Ureter (tissue), 1 donor: ENCODE measurements at places on chromosomes 4 and X. TPM values are rescaled to one million over a fixed set of nuclear protein-coding genes. Genes with fewer than 3 reads are reported as not detected.

DNA sequence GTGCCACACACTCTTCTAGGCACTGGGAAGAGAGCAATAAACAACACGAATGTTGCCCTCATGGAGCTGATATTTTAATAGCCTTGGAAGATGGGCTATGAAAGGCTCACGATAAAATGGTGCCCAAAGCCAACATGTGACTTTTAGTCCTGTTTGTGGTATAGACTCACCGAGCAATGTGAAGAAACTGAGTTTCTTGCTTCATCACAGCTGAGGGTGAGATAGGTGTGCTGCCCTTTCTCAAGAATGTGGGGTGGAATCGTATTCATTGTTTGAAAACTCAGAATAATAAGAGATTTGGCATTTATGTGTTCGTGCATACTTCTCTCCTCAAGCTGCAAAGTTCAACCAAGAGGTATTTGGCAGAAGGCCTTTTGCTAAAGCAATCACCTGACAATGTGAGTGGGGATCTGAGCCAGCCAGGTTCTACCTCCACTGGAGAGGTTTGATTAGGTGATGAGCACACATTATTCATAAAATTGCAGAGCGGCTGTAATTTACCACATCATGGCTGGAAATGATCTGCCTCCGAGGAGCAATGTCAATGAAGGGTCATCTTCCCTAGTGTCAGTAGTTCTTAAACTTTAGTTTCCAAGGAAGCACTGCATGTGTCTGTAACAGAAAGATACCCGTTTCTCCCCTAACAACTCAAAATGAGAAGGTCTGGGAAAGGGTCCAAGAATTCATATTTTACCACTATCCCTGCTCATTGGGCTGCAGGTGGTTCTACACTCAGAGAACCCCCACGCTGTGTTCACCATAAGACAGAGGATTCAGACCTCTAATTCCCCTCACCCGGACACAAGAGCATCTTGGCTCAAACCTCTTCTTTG lies 41.9 kb upstream of the CBR4 start:
- no peak for DNase-seq

GRCh38 chrX:100289066-100289558 lies 121.0 kb downstream of the PCDH19 start:
- DNase-seq: no peak

HPGD gene
- total RNA-seq: 527 TPM

DNA sequence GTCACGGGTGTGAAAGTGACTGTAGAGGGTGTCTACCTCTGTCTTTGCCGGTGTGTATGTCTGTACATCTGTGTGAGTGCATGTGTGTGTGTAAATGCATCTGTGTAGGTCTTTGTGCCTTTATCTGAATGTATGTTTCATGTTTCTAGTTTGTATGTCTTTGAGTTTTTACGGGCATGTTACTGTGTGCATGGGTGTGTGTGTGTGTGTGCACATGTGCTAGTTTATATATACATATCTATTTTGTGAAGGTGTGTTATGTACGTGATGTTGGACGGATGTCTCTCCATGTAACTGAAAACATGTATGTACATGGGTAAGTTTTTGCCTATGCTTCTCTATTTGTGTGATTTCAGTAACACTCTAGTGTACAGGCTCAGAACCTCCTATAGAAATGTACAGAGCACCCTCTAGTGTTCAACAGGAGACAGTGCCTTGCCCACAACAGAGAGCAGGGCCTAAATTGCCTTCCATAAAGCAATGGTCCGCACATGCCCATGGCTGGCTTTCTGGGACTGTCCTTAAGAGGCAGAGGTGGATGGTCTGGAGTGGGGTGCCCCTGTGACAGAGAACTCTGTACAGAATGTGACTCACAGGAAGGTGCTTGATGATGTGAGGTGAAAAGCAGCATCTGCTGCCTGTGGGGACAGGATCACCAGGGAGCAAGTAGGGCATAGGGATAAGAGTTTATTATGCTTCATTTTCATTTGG lies 343.5 kb downstream of the RAPGEF2 start:
- no peak for DNase-seq

TASL gene
- total RNA-seq: 0.55 TPM

PDGFRA gene
- 96.5 TPM for total RNA-seq
